Cerebellar nuclear complex (tissue), 1 donor: ENCODE measurements at places on chromosomes 6 and 20.
A peak's percentile ranks its signal among the peaks of the same experiment; 100 is the strongest.

GRCh38 chr6:147055821-147056392 is 148.3 kb upstream of the STXBP5 start:
- peak; percentile 85 for DNase-seq

GRCh38 chr20:53938739-53939138 is 131.7 kb downstream of the BCAS1 start:
- no peak for DNase-seq

DNA sequence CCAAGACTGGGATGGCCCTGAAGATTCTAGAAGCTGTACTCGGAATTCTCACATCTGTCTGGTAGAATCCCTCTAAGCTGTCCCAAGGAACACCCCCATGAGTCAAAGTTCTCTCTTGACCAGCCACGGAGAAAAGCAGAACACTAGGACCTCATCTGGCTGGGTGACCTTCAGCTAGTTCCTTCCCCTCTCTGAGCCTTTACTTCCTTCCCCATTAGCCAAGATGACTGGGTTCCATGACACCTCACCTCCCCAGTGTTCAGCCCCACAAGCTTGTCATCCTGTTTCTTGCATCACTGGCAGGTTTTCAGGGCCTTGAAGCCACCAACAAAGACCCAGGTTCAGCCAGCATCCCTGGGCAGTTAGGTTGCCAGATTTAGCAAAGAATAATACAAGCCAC is 47.8 kb downstream of the MAFB start:
- DNase-seq = no peak

GRCh38 chr6:75819776-75820487 is 70.9 kb downstream of the MYO6 start:
- no peak for DNase-seq

DNA sequence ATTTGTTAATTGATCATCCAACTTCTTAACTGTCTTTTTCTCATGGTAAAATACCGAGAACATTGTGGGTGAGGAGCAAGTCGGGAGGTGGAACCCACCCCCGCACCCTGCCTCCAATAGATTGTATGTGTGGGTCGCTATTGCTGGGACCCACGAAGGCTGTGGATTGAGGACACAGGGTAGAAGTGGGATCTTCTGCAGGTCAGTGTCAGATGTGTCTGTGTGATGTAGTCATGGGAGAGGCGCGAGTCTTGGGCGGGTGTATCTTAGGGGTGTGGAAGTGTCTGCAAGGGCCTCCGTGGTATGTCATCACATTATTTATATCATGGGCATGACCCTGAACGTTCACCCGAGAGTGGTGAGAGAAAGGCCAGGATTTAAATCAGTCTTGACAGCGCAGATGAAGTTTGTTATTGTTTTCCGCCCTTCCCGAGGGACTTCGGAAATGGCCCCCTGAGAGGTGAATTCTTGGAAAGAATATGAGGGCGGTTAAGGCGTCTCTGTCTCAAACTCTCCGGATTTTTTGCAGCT is 472 bp upstream of the PAQR8 start:
- DNase-seq = no peak

DNA sequence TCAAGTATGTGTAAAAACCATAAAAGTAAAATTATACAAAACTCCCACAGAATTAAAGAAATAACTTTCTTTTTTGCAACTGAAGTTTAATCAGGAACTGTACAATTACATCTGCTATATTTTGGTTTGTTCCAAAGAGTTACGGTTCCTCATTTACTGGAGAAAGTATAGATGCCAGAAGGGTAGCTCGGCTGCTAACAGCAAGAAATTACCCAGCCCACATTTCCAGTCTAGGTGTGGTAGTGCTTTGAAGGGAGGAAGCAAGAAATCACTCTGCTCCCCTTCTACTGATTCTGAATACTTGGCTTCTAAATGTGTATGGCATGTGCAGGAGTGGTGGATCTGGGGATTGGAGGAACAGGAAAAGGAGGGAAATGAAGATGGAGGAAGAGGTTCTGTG is 441.3 kb downstream of the CDC5L start:
- DNase-seq = no peak

GRCh38 chr6:111237852-111238251 is 150.5 kb downstream of the SLC16A10 start:
- no peak for DNase-seq

DNA sequence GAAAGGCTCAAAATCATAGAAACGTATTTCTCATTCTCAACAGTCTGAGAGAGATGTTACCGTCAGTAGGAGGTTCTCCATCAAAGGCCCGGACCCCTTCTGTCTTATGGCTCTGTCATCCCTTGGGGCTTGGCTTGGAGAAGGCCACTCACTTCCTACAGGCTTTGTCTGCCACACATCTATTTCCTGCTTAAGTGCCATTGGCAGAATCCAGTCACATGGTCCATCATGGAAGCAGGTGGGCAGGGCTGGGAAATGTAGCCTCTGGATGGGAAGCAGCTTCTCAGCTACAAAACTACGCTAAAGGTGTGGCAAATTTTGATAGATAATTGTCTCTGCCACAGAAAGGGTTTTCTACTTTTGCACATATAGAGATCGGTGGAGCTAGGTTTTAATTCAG is 12.6 kb upstream of the ZFP64 start:
- DNase-seq = no peak

GRCh38 chr20:11274141-11274594 is 600.4 kb upstream of the JAG1 start:
- DNase-seq = peak; percentile 59

DNA sequence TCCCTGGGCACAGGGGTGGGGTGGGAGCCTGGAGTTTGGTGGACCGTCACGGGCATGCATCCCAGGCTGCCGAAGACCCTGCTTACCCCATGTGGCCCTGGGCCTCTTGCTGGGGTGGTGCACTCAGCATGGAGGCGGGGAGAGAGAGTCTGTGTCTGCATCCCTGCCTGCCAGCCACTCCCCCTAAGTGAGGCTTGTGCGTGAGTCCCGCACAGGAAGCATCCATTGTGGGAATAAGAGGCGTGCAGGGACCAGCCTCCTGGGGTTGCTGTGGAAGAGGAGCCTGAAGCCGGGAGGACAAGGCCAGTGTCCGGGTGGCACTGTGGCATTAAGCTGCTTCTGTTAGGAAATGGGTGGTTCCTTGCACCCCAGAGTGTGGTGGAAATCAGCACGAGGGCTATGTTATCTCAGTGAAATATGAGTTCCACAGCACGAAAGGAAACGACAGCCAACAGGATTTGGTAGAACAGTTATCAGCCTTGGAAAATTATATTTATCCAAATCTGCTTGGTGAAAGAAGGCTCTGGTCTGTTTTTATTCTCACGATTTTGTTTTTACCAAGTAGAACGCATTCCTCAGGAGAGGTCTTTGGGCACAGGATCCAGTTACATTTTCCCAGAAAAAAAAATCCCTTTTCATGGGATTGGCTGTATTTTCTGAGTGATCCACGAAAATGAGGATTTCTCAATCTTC is 35.7 kb downstream of the CDH4 start:
- no peak for DNase-seq

GRCh38 chr20:54479138-54479906 is 3.9 kb downstream of the DOK5 start:
- DNase-seq = no peak

DNA sequence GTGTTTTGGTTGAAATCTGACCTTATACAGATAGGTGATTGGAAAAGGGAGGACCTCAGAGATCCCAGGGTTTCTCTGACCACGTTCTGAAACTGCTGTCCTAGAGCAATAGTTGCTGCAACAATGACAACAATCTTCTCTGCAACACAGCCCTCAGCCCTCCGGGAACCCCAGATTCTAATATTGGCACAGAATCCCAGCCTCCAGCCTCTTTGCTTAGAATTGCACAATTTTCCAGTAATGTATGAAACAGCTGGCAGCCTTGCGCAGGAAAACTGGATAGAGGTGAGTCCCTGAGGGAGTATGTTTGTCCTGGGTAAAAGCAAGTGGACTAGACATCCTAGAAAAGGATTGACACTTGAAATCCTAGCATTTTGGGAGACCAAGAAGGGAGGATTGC is 30.4 kb upstream of the PNRC1 start:
- no peak for DNase-seq

- DNase-seq = no peak
Measured at GRCh38 chr6:103893141-103893581, 966.6 kb downstream of the HACE1 start.

GRCh38 chr6:157693867-157694266 is 129.2 kb upstream of the SNX9 start:
- DNase-seq = no peak

GRCh38 chr6:169568314-169569087 is 133.3 kb downstream of the WDR27 start:
- DNase-seq = no peak

GRCh38 chr6:31180500-31180899 is 10.0 kb upstream of the POU5F1 start:
- no peak for DNase-seq

DNA sequence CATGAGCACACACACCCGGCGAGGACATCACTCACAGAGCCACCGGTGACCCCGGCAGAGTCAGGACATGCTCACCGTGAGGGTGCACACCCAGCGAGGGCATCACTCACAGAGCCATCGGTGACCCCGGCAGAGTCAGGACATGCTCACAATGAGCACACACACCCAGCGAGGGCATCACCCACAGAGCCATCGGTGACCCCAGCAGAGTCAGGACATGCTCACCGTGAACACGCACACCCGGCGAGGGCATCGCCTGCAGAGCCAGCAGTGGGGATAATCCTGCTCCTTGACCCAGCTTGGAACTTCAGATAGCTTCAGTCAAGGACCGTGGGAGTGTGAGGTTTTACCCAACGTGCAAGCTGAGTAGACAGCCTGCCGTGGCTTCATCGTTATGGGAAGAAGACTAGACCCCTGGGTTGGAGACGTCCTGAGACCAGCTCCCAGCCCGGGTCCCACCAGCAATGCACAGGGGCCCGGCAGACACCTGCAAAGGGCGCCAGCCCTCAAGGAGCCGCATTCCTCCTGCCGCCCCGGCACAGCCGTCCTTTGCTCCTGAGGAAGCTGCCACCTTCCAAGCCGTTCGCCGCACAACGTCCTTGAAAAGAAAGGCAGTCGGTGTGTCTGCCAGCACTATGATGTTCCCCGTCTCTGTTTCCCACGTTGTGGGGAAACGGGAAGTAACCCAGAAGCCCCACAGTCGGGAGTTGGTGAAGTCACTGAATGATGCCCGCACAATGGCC is 192.3 kb downstream of the DLL1 start:
- DNase-seq = no peak

- DNase-seq = no peak
Measured at GRCh38 chr20:48149902-48150301, 364.6 kb upstream of the SULF2 start.

DNA sequence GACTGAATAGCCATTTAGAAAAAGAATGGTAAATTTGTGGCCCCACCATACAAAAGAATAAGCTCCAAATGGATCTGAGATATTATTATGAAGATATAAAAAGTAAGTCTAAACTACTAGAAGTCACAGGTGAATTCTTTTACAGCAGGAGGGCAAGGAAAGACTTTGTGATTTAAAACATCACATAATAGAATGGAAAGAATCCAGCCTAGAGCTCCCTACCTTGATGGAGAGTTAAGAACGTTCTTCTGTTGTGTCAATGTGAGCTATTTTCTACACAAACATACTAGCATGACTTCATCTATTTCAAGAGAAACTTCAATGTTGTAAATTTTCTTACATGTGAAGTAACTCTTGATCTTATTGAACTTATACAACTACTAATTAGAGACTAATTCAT is 100.0 kb upstream of the NRSN1 start:
- DNase-seq = no peak

GRCh38 chr20:61902221-61902869 is 163.3 kb downstream of the TAF4 start:
- no peak for DNase-seq

GRCh38 chr6:110714143-110714542 is 101.1 kb downstream of the CDK19 start:
- no peak for DNase-seq

GRCh38 chr6:35984701-35985100 is 39.7 kb downstream of the SLC26A8 start:
- DNase-seq = no peak

GRCh38 chr20:25504366-25505135 is 80.8 kb downstream of the NINL start:
- DNase-seq = no peak

DNA sequence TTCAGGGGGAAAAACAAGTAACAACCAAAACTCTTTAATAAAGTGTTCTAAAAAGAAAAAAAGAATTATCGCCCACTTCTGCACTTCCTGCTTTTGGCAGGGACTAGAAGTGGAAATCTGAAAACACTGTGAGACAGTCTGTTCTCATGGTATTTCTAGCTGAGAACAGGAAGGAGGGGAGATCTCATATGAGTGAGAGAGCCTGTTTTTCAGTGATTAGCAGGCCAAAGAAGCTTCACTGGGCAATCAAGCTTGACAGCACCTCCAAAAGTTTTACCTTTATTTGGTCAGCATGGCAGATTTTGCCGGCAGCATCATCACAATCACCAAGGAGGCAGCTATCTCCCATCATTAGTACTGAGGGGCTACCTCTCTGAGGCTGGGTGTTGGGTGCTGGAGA is 79.5 kb upstream of the ATXN1 start:
- no peak for DNase-seq

DNA sequence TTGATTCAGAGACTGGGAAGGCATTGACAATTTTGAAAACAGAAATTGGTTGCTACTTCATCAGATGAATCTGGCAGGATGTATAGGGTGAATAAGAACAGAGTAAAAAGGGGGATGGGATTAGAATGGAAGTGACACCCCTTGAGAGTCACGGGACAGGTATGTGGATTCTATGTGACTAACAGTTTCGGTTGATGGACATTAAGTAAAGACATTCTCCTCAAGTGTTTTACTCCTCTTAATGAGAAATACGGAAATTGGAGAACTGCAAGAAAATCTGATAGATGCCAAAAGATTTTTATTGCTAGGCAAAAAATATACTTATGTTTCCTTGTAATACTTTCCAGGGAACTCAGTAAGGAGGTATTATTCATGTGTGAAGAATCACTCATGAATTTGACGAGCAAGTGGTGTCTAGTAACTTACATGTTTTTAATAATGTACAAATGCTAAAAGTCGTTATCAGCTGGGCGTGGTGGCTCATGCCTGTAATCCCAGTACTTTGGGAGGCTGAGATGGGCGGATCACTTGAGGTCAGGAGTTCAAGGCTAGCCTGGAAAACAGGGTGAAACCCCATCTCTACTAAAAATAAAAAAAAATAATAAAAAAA is 135.8 kb downstream of the KIF16B start:
- DNase-seq = no peak
